ENCODE measurements at places on chromosomes 11 and 22.

DNA sequence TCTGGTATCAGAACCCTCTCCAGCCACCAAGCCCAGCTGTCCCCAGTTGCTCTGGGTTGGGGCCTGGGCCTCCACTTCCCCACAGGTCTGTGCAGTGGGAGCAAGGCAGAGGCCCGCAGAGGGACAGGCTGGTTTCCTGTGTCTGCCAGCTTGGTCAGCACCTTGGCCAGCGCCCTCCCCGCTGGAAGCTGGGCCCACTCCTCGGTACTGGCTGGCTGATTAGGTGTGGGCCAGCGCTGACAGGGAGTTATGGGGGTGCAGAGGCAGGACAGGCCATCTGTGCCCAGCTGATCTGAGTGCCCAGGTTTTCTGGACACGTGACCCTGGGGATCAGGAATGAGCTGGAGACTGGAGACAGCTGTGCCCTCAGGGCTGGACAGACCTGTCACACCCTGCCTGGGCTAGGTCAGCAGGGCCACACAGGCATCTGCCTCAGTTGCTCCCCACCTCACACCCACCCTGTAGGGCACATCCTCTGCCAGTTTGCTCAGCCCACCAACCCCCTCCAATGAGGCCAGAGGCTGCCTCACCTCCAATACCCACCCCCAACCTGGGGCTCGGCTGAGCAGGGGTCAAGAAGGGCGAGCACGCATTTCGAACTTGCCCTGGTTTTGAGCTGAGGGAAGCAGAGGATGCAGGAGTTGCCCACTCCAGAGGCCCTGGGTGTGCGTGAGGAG is 175.3 kb downstream of the IGLL1 start:
- no peak for DNase-seq

DNA sequence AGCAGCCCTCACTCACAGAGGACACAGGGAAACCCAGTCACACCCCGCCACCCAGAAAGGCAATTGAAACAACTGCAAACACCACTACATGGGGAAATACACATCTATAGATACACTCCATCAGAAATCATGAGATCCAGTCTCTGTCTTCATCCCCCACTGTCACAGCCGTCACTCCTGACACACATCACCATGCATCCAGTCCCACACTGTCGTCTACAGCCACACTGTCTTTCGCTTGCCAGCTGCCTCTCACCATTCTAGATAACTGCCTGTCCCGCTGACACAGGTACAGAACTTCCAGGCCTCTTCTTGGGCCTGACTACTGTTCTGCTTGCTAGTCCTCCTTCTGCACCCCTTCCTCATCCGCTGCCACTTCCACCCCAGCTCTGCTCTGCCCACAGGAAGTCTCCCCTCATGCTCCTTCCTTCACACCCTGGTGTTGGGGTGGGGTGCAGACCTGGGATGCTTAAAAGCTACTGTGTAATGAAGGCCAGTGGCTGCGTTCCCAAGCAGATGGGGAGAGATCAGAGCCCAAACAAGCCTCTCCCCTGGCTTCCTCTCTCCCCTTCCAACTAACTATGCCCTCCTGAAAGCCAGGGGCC is 42.6 kb downstream of the SLC22A12 start:
- DNase-seq: no peak

- no peak for DNase-seq
These were observed 103.9 kb downstream of the TENM4 start for GRCh38 chr11:79336797-79337517.

GRCh38 chr11:32779136-32779535 is 15.3 kb downstream of the CCDC73 start:
- DNase-seq: no peak

DNA sequence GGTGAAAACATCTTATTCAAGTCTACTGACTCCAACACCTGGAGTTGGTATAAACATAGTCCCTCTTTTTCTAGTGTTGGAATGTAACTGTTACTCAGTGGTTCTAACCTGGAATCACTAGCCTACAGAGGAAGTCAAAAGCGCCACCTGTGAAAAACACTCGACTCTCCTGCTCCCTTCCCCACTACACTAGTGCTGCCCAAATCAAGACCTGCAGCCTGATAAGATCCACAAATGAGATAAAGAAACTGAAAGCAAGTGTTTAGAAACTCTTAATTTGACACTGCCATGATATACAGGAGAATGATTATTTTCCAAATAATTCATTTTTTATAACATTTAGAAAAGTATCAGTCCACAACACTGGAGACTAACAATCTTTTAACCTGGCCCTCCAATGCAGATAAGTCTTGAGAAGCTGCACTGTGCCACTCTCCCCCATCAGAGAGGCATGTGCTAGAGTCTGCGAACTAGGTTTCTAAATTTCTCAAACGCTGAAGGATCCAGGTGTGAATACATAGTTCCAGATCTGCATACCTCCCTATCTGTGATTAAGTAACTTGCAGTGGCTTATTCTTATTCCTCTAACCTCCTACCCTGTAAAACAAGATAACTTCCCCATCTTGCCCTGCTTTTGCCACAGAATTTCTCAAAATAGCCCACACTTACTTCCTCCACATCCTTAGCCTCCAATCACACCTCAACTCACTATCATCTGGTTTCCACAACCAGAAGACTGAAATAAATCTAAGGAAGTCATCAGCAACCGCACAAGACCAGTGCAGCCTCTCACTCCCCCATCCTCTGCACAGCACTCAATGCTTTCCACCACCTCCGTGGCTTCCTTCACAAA is 88.1 kb downstream of the RRAS2 start:
- DNase-seq: peak; percentile 63

GRCh38 chr22:21796863-21797262 is 61.3 kb upstream of the YPEL1 start:
- DNase-seq: no peak

DNA sequence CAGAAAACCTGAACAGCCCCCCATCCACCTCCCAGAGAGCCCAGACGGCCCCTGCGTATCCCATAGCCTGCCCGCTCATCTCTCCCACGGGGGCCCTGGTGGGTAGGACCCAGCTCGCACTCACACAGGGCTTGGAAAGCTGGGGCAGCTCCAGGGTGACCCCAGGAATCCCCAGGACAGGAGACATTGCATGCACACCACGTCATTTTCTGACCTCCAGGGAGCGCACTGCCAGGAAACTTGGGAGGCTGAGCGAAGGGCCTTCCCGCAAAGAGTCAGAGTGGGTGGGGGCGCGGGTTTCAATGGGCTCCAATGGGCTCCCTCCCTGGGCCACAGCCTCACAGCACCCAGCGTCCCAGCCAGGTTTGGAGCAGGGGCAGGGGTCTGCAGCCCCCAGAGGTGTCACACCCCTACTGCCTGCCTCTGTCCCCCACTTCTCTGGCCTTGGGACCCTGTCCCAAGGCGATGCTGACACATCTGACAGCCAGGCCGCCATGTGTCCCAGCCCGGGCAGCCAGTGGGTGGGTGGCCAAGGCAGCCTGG is 8.2 kb upstream of the SYT8 start:
- no peak for DNase-seq

GRCh38 chr11:30458541-30458940 is 127.6 kb downstream of the MPPED2 start:
- DNase-seq: no peak

DNA sequence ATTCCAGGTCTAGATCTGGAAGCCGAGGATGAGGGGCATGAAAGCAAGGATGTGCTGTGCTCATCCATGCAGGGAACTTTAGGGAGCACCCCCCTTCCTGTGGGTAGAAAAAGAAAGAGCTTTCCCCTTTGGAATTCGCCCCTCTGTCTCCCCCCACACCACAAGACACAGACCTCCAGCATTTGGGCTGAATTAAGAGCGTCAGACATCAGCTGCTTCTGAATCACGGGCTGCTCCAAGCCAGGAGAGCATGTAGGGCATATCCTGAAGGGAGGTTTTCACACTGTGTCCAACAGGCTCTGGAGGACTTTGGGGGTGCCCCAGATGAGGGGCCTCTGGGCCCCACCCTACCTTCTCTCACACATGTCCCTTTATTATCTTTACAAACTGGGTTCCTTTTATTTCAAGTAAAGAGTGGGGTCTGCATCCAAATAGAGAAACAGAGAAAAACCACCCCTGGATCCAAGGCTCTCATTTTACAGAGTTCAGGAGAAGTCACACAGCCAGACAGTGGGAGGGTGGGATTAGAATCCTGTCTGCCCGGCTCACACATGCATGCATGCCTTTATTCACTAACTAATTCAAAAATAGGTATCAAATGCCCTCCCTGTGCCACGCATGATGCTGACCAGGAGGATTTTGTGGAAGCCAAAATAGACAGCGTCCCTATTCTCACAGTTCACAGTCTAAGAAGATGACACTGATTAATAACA is 52.8 kb downstream of the LRRC32 start:
- DNase-seq: no peak

DNA sequence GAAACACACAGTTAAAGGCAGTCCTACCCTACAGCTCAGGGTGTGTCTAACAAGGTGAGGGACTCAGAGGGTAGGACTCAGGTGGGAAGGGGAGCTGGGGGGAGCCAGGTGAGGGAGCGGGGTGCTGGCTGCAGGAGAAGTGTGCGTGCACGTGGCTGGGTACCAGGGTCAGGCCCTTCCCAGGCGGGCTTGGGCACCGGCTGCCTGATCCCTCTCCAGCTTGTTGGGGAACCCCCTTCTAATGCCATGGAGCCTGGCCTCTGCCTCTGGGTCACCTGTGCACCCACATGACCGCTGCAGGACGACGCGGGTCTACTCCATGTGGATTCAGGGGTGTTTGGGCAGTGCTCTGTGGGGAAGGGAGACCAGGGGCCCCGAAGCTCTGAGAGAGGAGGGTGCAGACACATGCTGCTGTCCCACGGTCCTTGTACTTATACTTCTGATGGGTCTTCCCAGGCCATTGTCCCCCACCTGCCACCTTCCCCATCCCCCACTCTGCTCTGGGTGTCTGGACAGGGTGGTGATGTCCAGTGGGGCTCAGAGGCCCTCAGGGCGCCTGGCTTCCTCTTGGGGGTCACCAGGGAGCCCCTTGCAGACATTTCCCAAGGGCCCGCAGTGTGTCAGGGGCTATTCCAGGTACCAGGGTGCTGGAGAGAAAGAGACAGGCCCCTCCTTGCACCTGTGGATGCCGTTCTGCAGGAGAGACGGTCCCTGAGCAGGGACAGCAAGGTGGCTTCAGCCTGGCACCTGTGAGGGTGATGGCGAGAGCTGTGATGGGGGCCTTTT is 10.4 kb upstream of the MRGPRD start:
- no peak for DNase-seq

DNA sequence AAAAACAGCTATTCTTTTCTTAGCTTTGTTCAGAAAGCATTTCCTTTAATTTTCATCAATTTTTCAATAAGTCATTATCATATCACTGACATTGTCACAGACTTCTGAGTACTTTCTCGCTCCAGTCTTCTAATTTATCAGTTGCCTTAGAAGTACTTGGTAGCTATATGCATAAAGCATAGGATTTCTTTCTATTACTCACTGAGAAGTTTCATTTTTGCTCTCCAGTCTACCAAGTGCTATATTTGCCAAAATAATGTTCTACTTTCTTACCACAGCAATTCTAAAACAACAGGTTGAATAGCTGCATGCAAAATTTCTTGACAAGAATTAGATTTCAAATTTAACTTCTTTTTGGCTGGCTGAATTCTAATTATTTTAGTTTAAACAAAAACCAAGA is 116.3 kb downstream of the STK33 start:
- no peak for DNase-seq

GRCh38 chr11:58994171-58994570 is 54.9 kb downstream of the GLYATL1 start:
- DNase-seq: no peak

GRCh38 chr11:86987679-86988078 is 32.5 kb upstream of the FZD4 start:
- DNase-seq: no peak

DNA sequence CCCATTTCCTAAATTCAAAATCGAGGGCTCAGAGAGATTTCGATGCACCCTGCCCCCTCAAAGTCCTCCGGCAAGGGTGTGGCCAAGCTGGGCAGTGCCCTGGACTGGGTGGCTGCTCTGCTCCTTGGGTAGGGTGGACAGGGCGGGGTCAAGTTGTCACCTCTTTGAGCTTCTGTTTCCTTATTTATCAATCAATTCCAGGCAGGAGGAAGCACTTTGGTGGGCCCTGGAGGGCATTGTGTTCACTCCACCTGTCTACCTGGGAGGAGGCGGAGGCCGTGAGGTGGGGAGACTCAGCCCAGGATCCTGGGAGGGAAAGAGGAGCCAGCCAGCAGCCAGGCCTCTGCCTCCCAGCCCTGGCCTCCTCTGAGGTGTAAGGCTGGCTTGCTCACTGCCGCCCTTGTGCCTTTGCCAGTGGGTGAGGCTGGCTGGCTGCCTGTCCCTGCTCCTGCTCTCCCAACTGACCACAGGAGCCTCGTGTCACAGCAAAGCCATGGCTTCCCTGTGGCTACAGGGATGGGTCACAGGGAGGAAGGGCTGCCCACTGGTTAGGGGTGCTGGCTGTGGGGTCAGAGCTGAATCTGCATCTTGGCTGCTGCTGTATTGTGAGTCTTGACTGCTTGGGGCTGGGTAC is 25.5 kb upstream of the SHISAL1 start:
- DNase-seq: no peak

DNA sequence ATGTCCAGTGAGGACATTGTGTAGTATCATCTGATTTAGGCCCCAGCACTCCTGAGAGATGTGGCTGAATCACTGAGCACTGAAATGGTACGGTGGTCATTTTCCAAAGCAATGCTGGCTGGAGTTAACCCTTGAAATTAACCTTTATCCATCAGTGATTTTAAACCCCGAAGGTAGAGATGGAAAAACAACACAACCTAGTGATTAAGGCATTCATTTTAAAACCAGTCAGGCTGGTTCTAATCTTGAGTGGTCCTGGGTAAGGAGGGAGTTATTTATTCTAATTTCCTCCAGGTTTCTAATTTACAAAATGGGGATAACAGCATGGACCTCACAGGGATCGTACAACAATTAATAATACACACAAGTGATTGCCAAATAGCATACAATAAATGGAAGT is 6.6 kb upstream of the CSNK2A3 start:
- DNase-seq: no peak

Data from CD4-positive, CD25-positive, alpha-beta regulatory T cell (primary cell).